ENCODE measurements at places on chromosomes 3 and 15. TPM values are rescaled to one million over a fixed set of nuclear protein-coding genes. Genes with fewer than 3 reads are reported as not detected.

Gene CKMT1B
- not detected for total RNA-seq

Gene LRRIQ4
- not detected for total RNA-seq

Gene HGD
- 1.0 TPM for total RNA-seq

Gene CCDC39
- not detected for total RNA-seq

Gene BNC1
- total RNA-seq = 0.68 TPM

Gene SOX2
- total RNA-seq = not detected

Gene ITPKA
- 1.1 TPM for total RNA-seq
